AG04449 (cell line): ENCODE measurements at places on chromosomes 12 and 14.

DNA sequence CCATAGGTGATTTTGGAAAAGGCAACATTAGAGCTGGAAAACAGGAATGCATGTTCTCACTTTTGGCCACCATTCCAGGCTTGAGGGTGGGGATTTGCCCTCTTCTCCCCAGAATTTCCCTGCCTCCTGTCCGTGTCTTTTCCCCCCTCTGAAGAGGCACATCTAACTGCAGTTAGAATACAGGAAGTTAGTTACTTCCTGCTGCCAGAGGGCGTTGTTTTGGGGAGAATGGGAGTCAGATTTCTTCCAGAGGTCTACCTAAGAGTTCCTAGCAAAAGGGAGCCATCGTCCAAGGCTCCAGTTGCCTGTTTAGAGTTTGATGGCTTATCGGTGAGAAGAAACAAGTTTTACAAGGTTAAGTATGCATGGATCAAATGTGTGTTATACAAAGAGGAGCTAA, 112.8 kb upstream of the IGF1 start:
- no peak for DNase-seq

- DNase-seq: no peak
Measured at GRCh38 chr12:48882315-48882687, 16.6 kb upstream of the RND1 start.

DNA sequence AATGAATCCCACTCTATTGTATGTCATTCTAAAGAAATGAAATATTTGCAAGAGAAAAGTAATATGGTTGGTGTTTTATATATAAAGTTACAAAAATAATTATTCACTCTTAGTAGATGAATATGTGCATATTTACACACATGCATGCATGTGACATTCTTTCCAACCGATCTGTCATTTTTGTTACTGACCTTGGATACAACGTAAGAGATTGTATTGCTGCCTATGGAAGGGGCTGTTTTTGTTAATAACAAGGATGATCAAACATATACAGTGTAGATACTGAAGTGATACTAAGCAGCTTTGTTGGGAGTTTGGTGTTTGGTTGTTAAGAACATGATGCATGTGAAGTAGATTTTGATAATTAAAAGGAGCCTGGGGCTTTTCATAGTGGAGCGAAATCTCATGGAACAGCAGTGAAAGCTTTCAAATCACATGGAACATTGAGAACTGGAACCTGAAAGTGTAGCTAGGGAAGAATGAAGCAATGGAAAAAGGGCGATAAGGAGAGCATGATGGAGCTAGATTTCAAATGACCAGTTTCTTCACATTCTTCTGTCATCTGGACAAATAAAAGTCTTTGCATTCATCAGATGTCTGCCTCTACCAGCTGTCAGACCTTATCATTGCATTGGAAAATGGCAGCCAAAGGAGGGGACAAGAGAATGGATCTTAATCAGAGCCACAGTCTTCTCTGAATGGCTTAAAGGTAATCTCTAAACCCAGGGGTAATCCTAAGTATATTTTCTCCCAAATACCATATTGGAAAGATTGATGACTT, 10.0 kb downstream of the BORCS5 start:
- no peak for DNase-seq

GRCh38 chr14:60092526-60092920, 800 bp downstream of the PCNX4 start:
- no peak for DNase-seq

GRCh38 chr12:286531-287300, 24.1 kb upstream of the SLC6A13 start:
- no peak for DNase-seq

DNA sequence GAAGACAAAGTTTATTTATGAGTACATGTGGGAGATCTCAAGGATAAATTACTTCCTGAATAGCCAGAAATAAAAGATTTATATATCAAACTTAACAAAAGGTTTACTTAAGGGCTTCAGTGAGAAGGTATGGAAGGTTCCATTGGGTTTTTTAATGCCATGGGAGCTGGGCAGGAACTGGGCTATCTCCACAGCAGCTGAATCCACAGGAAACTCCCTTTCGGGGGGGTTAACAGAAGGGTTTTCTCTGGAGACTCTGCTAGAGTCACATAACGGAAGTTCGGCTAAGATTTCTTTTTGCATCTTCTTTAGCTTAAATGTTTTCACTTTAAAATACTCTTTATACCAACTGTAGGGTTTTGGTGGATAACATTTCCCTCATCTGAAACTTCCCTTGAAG, 113.5 kb downstream of the UNC79 start:
- no peak for DNase-seq

- no peak for DNase-seq
Measured at GRCh38 chr12:92547906-92548305, 154.9 kb upstream of the PLEKHG7 start.

GRCh38 chr14:23483236-23483854, 13.8 kb downstream of the NGDN start:
- DNase-seq: no peak

DNA sequence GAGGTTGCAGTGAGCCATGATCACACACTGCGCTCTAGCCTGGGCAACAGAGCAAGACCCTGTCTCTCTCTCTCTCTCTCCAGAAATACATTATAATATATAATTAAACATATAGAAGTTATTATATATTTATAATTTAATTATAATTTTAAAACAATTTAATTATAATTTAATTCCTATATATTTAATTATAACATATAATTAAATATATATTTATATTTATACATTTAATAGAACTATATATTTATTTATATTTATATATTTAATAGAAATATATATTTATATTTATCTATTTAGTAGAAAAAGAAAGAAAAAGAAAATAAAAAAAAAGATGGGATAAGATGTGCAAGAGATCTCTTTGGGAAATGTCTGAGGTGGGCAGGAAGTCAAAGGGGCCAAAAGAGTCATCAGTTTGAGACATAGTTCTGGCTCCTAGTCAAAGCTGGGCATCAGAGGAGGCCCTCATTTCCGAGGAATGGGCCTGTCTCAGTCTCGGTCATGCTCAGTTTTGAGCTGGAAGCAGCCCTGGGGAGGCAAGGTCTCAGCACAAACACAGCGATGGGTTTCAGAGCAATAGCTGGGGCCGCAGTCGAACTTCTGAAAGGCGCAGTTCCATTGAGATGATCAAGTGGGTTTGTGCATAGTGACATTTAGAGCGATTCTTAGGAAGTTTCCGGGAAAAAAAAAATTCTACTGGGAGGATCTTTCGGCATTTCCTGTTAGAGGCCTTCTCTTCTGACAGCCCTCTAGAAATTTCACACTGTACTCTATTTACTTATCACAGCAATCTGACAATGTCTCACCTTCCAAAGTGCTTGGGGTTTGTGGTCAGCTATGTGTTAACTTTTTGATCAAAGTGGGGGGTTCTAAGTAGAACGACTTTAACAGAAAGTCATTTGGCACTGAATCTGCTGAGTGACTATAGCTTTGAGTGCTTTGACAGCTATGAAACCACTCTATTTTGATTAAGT, 58.7 kb upstream of the GZMB start:
- no peak for DNase-seq

- no peak for DNase-seq
Measured at GRCh38 chr12:1724250-1724649, 33.4 kb downstream of the ADIPOR2 start.

DNA sequence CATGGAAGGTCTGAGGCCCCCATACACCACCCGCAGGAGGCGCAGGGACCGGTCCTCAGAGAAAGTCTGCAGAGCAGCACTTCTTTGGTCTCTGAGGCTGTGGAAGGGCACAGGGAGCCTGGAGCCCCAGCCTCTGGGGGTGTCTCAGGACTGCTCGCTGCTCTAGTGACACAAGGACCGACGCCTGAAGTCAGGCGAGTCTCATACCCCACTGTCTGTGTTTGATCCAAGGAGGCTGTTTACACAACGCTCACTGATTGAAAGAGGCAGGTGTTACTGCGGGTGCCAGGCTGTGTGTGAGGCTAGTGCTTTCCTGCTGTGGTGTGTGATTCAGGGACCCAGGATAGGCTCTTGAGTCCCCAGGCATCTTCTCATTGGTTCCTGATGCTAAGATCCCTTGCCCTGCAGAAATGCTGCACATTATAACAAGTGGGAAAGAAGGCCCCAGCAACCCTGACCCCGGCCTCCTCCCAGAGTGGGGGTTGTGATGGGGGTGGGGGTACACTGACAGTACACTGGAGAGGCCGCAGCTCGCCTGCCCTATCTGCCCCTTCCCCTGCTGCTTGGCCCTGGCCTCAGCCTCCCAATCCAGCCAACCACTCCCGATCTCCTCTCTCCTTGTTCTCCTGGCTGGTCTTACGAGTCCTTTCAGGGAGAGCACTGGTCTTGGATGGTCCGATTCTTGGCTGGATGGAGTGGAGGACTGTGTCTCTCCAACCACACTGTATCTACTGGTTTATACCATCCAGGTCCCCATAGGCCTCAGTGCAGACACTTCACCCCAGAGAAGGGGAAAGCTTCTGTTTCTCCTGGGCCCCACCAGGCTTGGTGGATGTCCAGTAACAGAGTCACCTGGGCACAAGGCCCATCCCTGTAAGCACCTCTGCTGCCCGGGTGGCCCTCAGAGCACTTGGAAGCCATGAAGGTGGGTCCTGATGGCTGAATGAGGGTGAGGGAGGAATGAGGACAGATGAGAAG, 6.6 kb downstream of the CACNA2D4 start:
- no peak for DNase-seq

DNA sequence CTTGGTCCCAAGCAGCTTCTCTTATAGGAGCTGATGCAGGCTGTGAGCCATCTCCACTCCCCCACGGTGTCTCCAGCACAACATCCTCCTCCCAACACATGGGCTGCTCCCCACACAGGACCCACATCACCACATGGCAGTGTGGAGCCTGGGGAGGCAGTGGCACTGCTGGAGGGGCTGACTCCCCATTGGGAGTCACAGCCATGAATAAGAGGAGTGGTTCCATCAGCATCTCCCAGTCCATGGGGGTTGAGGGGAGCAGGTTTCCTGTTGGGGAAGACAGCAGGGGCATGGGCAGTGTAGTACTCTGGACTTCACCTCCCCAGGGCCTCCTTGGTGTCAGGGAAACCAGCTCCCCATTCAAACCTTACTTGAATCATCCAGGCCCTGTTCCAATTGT, 40.5 kb upstream of the OXA1L start:
- DNase-seq: no peak

DNA sequence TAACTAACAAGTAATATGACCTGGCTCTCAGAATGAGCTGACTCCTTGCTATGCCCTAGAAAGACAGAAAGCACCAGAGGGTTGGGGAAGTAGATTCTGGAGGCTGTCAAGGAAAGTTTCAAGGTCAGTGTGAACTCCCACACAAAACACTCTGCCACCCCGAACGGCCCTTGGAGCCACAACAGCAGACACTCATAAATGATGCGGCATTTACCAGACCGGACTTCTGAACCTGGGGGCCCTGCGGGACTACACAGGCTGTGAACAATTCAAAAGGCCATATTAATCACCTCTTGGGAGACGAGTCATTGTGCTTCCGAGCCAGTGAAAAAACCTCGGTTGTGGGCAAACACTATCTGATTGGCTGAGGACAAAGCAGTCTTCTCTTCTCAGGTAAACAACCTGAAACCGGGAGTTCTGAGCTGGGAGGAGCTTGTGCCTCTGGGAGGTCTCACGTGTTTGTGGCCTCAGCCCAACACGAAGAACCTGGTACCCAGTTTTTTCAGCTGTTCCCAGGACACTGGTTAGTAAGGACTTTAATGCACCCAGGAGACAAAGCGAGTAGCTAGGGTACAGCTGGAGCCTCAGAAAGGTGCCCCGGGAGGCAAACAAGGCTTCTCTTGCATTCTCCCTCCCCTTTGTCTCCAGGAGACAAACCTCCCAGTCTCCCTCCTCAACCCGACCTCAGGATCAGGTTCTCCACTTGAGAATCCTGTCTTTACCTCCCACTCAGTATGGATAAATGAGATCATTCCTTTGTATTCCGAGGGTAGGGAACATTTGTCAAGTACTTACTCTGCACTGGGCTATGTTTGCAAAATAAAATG, 35.3 kb downstream of the VWF start:
- DNase-seq: no peak

- DNase-seq: no peak
Measured at GRCh38 chr12:120532701-120533238, 1.4 kb upstream of the RNF10 start.

DNA sequence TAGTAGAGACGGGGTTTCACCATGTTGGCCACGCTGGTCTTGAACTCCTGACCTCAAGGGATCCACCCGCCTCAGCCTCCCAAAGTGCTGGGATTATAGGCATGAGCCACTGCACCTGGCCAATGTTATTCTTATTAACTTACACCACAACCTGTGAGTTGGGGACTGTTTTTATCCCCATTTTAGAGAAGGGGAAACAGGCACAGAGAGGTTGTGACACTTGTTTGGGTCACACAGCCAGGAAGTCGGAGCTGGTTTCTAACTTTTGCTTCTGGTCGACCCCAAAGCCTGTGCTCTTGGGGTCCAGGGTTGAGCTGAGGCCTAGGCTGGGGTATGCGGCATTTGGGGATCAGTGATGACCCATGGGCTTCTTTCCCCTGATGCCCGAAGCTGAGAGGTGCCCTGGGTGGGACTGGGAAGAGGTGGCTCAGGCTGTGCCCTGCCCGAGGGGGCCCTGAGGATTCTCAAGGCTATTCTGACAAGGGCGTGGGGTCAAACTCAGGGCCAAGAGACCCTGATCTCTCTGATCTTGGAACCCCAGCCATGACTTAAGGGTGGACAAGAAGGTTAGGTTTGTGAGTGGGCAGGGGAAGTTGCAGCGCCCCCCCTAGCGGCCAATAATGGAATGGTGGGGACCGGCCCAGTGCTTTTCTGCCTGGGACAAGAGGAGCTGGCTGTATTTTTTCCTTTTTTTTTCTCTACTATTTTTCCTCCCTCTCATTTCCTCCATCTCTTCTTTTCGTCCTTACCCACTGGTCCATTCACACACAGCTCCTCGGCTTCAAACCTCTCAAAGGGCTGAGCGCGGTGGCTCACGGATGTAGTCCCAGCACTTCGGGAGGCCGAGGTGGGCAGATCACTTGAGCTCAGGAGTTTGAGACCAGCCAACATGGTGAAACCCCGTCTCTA, 3.0 kb downstream of the SDSL start:
- DNase-seq: no peak

DNA sequence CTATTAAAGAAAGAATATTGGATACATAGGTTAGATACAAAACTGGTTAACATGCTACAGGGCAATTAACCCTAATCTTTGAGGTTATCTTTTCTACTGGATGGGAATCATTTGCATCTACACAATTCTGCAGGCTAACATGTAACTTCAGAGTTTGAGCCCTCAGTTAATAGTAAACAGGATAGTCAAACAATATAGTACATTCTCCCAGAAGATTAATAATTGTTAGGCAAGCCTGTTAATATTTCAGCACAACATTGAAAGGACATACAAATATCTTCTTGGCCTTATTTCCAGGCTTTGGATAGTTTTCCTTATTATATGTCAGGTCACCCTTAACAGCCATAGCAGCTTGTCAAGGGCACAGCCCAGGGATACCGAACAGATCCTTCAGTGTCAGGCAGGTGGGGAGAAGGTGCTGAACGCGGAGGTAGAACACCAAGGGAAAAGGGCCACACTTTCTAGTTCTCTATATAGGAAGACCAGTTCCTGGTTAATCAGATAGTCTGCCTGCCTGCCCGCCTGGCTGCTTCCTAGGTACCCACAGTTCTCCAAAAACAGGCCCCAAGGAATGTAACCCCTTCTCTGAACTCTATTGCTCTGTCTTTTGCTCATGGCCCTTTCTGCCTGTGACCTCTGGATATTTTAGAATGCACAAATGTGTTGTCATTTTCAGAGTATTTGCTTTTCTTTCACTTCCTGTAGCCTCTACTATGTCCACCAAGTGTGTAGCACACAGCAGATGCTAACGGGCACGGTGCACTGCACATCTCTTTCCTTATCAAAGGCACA, 256.0 kb downstream of the PCNX1 start:
- DNase-seq: no peak

GRCh38 chr12:47828976-47829482, 9.3 kb upstream of the HDAC7 start:
- no peak for DNase-seq

- DNase-seq: peak; percentile 3
Measured at GRCh38 chr12:44317651-44318126, 481.8 kb downstream of the TMEM117 start.
